ENCODE measurements at places on chromosomes 6 and 20.

DNA sequence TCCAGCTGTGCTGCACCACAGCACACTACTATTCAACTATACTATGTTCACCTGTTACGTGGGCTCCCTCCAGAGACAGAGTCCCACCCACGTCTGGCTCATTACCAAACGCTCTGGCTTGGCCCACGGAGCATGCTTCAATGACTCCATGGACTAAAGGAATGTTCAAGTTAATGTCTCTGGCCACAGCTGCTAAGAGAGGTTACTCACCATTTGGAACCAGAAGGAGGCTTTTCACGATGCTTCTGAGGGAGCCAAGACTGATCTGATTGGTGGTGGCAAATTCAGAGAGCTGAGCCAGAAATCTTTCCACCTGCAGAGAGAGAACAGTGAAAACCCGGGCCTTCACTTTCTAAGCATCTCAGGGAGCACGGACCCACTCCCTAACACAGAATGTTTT is 15.6 kb downstream of the COMMD7 start:
- peak; percentile 36 for DNase-seq

DNA sequence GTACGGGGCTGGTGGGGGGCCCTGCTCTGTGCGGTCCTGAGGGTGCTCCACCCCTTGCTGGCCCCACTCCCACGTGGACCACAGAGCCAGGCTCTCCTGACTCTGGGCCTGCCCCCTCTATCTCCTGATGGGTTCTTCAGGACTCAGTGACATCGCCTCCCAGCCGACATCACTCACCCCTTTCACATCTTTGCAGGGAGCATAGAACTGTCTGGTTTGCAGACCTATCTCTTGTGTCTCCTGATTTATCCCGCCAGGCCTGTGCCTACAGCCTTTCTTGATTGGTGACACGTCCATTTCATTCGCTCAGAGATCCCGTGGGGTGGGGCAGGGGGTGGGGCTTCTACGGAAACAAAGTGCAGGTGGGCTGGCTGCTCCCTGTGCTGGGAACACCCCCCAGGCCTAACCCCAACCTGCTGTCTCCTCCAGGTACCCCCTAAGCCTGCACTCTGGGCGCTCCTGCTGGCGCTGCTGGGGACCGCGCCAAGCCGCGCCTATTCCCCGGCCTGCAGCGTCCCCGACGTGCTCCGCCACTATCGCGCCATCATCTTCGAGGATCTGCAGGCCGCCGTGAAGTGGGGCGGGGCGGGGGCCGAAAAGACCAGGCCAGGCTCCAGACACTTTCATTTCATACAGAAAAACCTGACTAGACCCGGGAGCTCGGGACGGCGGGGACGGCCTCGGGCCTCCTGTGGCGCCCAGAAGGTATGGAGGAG is 1.7 kb downstream of the C20orf204 start:
- no peak for DNase-seq

GRCh38 chr20:32967961-32968457 is 36.2 kb downstream of the SUN5 start:
- no peak for DNase-seq

- no peak for DNase-seq
These were observed 507.7 kb downstream of the EPM2A start for GRCh38 chr6:145227593-145227992.

DNA sequence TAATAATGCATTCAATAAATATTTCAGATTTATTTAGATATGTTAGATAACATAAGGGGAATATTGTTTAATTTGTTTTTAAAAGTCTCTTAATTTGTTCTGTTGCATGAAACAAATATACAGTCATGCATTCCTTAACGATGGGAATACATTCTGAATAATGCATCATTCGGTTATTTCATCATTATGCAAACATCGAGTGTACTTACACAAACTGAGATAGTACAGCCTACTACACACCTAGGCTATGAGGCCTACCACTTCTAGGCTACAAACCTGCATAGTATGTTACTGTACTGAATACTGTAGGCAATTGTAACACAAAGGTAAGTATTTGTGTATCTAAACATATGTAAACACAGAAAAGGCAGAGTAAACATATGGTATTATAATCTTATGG is 118.7 kb downstream of the EPHA7 start:
- DNase-seq, result no peak

- DNase-seq, result no peak
These were observed 35.4 kb downstream of the MAN1A1 start for GRCh38 chr6:119313937-119314884.

- DNase-seq, result no peak
These were observed 8.0 kb downstream of the CDH22 start for GRCh38 chr20:46300281-46300680.

DNA sequence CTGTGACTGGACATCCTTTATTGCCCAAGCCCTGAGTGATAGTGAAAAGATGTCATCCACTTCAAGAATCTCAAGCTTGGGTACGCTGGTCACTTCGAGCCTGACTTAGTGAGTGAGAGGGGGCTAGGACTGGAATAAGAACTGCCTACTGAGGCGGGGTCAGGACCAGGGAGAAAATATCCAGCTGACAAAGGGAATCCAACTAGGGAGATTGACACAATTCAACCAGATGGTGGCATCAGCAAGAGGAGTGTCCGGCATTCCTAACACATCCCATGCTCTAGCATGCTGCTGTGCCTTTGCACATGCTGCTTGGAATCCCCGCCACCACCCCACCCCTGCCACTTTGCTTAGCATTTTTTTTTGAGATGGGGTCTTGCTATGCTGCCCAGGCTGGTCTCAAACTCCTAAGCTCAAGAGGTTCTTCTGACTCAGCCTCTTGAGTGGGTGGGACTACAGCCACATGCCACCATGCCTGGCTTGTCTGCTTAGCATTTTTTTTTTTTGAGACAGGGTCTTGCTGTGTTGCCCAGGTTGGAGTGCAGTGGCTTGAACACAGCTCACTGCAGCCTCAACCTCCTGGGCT is 6.5 kb upstream of the CEP250 start:
- no peak for DNase-seq

DNA sequence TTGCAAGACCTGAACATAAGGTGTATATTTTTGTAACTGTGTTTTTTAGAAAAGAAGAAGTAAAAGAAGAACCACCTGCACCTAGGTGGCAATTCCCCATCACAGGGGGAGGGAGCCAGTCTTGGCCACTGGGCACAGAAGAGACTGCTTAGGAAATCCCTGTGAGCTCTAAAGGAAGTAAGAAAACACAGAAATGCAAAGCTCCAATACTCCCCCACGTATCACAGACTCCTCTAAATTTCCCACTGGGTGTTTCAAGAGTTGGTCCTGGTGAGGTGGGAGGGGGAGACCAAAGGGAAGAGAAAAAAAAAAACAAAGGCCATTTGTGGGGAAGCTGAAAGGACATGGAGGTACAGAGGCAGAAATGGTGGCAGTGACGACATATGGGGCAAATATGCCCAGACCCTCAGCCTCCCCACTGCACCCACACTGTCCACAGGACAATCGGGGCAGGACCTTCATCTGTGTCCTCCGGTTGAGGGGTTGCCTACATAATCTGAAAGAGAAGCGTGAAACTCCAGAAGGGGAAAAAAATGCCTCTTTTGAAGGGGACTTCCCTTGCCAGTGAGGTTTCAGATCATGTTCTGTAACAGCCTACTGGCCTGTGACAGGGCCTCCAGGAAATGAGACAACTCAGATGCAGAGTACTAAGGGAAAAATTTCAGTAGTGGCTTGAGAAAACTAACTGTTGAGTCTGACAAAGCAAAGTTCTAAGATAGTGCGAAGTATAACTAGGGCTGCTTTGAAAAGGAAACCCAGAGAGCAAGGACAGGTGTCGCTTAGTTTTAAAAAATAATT is 226.2 kb upstream of the MARCKS start:
- DNase-seq, result no peak

DNA sequence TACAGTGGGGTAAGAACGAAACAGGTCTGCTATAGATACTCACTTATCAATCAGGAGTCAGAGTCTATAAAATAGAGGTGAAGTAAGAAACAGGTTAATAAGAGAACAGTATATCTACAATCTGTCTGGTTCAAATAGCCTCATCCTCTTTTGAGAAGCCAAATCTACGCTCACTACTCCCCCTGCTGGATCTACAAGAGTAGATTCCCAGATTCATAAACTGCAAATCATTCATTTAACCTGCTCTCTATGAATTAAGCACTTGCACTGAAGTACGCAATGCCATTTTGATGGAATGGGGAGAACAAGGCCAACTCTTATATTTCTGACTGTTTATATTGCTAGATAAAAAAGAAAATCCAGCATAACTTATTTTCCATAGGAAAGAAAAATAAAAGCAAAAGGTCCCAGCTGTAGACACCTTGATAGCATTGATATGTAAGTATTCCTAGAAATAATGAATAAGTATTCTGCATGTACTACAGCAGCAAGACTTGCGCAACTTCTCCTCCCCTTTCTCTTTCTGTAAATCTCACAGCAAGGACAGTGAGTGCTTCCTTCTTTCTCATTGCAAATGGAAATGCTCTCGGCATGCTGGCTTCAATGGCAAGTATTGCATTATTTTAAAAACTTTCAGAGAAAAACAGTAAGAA is 92.3 kb downstream of the RFX6 start:
- DNase-seq, result no peak

GRCh38 chr6:30903236-30903635 is 4.8 kb upstream of the GTF2H4 start:
- no peak for DNase-seq

DNA sequence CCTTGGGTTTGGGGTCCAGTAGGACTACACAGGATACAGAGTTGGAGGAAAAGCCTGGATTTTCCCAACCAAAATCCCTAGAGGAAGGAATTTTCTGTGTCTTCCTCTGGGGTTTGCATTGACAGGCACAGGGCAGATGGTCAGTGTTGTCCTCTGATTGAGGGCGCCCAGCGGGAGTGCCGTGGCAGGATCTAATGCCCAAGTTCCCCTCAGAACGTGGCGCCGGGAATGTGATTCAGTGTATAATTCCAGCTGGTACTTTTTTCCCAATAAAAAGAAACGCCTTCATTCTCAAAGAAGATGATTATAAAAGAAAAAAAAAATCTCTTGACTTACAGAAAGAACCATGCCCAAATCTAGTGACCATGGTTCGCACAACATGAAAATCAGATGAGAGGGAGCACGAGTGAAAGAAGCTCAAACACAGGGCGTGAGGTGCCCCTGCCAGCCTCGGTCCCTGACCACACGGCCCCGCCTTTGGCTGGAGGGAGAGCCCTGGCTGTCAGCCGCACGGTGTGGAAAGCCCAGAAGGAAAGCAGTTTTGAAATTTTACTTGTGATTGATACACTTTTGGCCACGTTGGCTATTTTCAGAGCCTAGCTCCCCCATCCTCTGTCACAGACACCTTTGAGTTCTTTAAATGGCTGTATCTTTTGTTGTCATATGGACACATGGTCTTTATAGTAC is 31.6 kb downstream of the VEGFA start:
- no peak for DNase-seq

DNA sequence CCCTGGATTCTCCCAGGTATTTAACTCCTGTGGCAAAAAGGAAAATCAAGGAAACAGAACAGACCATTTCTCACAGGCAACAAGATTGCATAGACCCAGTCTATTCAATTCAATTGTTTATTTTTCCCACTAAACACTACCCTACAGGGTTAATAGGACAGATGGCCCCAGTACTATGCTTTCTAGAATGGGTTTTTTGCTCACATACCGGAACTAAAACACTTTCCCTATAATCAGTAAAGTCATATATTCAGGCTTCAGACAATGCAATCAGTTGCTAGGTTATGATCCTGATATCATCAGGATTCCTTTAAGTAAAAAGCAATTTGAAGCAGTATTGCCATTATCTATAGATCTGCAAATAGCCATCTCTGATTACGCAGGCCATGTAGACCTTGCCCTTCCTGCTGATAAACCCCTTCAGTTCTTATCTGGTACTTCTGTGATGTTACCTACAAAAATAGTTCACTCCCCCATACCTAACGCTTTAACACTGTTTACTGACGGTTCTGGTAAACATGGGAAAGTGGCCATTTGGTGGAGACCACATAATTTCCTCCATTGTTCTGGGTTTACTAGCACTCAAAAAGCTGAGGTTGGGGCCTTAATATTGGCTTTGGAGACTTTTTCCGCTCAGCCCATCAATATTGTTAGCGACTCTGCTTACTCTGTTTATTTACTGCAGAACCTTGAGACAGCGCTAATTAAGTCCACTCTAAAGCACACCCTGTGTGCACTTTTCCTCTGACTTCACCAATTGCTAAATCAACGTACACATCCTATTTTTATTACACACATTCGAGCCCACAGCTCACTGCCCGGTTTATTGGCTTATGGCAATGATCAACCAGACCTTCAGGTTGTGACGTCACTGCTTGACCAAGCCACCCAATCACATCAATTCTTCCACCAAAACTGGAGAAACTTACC is 666.0 kb downstream of the PHF3 start:
- DNase-seq, result no peak

DNA sequence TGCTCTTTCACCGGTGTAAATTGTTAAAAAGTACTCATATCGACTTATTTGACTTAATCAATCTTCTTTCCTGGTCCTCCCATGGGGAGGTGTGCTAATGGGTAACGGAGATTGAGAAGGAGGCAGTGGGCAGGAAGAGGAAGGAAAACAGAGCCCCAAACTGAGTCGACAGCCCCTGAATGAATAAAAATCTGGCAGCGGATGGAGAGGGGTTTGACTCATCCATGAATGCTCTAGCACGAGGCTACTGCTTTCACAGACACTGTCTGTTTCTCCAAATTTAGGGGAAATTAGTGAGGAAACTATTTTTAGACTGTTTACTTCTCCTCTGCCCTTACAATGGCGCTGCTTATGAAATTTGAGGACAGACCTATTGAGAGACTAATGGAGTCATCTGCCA is 142.2 kb upstream of the ATXN1 start:
- DNase-seq, result no peak

DNA sequence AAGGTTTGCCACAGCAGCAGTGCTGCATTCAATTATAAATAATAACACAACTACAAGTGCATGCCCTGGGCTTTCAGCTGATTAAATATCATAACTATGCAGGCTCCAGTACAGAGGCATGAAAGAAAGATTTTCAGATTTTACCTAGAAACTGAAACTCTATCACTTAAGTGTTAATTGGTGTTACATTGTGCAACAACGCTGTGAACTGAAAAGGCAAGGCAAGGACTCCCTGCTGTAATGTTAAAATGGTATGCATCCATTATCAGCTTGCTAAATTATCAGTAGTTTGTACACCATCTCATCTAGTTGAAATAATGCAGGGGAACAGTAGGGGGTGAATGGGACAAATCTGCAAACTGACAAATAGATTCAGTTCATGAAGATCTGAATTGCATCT is 976.7 kb upstream of the MANEA start:
- DNase-seq, result no peak

DNA sequence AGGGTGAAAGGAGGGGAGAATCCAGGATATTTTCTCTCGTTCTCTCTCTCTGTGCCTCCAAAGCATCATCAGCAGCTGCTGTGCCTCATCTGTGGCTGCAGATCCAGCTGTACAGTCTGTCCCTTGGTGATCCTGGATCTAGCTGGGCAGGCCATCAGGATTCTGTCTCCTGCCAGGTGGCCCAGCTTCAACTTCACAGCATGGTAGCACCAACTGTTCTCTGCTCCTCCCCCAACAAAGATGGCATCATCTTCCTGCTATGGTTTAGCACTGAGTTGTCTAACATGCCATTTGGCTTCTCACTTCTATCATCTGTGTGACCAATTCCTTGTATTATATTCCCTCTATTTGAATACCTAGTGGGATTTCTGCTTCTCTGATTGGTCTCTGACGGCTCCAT is 28.6 kb upstream of the ARFGEF2 start:
- no peak for DNase-seq

- peak; percentile 69 for DNase-seq
These were observed 10.3 kb downstream of the ELOVL2 start for GRCh38 chr6:11033825-11034224.

- DNase-seq, result no peak
These were observed 5.2 kb upstream of the PSMG4 start for GRCh38 chr6:3253597-3253961.

- no peak for DNase-seq
These were observed 2.7 kb downstream of the C20orf204 start for GRCh38 chr20:64038565-64039292.

GRCh38 chr6:34028691-34029360 is 117.1 kb downstream of the GRM4 start:
- no peak for DNase-seq
